Stimulated activated CD4-positive, alpha-beta T cell treated with anti-CD3 and anti-CD28 coated beads, Interleukin-1b, Interleukin-23, amount 100 ng/mL, for 1 hour (primary cell): ENCODE measurements at places on chromosomes 3 and 15.

GRCh38 chr3:55481744-55482495, 5.2 kb downstream of the WNT5A start:
- no peak for DNase-seq

DNA sequence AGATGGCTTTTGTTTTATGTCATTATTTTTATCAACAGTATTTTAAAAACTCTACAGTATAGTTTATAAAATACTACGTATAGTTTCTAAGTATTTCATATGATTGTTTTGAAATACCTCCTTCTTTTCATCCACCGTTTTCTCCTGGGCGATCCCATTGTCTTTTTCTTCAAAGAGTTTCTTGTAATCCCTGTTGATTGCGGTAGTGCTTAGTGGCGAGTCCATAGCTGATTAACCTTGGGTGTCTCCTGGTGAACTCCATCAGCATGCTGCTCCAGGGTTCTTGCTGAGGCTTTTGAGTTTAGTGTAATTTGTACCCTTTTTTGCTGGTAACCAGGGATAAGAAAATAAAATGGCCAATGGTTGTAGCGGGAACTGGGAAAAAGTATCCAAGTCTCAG, 3.6 kb downstream of the PIAS1 start:
- DNase-seq: no peak

DNA sequence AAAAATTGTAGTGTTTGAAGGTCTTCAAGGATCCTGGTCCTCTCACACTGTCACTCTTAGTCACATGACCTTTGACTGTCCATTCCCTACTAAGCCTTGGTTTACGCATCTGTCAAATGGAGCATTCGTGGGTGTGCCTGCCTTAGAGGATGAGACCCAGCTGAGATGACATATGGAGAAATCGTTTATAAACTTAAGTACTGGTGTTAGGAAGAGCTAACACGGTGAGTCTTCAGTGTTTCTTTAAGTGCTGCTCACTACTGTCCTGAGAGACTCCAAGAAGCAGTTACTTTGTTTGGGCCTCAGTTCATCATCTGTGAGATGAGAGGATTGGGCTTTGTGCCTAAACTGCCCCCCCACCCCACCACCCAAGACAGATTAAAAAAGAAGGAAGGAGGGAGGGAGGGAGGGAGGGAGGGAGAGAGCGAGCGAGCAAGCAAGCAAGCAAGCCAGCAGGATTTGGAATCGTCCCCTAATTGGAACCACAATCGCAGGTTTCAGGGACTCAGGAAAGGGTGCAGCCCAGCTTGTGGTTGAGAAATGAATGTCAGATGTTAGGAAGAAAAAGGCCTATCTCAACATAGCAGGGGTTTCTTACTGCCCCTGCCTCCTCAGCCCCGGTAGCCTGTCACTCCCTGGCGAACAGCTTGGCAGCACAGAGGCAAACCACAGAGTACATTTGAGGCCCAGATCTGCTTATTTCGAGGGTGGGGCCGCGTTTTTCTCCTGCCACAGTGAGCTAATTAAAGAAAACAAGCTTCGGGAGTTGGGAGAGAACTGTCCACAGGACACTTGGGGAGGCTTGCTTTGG, 32.7 kb downstream of the SMAD3 start:
- DNase-seq: no peak

DNA sequence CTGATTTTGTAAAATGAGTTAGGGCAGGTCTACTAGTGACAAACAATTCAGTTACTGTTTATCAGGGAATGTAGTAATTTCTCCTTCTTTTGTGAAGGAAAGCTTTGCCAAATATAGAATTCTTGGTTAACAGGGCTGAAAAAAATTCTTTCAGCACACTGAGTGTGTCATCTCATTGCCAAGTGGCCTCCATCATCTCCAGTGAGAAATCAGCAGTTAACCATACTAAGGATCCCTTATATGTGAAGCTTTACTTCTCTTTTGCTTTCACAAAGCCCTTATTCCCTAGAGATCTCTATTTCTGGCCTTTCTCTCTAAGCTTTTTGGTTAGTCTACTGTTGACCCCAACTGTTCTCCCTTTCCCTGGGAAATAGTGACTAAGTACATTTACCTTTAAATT, 269.1 kb downstream of the SCAPER start:
- no peak for DNase-seq

- no peak for DNase-seq
Measured at GRCh38 chr3:135268941-135269532, 474.0 kb downstream of the EPHB1 start.

DNA sequence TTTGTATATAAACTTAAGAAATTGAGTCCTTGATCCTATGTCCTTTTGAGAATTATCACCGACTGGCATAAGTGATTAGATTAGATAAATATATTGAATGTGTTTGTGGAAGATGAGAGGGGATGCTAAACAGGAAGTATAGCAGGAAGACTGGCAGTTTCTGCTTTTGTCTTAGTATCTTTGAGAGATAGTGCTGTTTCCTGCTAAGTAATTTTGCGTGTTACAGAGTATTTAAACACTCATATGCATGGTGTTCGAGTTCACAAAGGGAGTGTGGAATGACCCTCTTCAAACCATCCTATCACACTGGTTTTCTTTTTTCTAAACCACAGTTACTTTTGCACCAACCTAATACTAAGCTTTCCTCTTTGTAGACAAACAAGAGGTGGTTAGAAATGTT, 106.0 kb downstream of the KLHL25 start:
- no peak for DNase-seq

DNA sequence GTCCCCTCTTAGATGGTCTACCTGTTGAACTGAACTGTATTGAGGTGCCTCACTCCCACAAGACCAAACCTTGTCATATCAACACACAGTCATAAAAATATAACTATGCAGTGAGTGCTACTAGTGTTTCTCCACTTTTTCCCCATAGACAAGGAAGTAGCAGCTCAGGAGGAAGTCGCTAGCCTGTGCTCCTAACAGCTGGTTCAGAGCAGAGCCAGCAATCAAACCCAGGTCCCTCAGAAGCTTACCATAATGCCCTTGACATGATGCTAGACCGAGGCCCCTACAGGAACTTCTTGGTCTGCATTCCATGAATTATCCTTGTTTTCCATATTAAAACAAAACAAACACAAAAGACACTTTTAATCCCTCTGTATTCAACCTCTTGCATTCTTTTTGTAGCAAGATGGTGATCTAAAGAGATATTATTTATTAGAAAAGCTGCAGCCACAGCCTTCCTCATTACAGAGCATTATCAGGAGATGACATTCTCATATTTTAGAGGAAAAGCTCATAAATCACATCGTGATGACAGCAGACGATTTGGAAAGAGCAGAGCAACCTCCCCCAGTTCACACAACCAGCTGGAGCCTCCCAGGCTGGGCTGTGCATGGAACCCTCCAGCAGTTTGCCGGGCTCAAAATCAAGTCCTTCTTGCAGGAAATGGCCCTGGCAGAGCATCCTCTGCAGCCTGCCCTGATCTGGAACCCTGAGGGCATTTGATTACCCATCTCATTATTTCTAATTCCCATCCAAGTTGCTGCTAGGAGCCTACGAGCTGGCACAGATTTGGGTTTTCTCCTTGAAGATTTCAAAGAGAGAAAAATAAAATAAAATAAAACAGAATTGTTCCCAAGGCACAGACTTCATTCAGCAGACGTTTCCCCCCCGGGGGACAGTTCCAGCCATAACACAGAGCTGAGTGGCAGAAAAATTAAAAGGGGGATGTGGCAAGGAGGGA, 118.8 kb downstream of the SRGAP3 start:
- no peak for DNase-seq

DNA sequence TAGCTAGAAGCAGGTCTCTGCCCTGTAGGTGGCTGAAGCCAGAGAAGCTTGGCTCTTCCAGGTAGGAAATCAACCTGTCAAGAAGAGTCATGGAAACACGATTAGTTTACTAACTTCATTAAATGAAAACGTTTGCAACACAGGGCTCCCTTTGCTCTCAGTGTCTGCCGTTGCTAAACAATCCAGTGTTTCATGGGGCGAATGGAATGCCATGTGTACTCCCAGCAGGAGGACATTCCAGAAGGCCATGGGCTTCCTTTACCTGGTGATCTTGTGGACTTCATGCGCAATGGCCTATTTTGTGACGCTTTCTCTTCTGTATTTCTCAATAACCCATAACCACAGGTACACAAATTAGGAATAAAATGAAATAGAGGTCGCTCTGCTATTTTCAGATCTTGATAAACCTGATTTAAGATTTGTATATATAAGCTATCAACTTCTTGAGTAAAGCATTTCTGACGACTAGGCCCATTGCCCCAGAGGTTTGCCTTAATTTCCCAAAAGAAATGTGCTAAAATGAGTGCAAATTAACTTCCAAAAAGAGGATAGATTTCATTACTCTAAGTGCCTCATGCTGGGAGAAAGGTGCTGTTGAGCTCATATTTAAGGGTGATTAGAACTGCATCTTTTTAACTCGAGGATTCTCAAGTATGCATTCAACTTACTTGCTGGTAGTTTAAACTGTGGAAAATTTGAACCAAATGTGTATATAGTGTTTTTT, 171.0 kb downstream of the EPHA3 start:
- no peak for DNase-seq

DNA sequence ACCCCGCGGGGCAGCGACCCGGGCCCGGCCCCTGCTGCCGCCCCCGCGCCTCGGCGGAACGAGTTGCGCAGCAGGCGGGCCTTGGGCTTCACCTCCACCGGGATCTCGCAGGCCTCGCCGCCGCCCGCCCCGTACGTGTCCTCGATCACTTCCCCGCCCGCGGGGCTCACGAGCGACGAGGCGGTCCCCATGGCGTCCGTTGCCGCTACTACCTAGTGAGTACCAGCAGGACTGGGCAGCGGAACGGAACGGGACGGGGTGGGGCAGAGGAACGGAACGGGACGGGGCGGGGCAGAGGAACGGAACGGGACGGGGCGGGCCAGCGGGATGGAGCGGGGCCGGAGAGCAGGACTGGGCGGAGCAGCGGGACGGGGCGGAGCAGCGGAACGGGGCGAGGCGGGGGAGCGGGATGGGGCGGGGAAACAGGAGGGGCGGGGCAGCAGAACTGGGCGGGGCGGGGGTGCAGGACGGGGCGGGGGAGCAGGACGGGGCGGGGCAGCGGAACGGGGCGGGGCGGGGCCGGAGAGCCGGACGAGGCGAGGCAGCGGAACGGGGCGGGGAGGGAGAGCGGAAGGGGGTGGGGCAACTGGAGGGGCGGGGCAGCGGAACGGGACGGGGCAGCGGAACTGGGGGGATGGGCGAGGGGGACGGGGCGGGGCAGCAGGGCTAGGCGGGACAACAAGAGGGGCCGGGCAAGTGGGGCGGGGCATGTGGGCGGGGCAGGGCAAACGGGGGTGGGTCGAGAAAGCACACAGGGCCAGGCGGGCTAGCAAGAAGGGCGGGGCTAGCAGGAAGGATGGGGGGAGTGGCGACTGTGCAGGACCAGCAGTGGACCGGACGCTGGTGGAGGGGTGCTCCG, at the start of gene NPHP3:
NPHP3 (minus strand) TSS at position 245 of the 859 bp plus-strand sequence; CDS start at position 191, 54 bp downstream.
- DNase-seq: peak; percentile 99

DNA sequence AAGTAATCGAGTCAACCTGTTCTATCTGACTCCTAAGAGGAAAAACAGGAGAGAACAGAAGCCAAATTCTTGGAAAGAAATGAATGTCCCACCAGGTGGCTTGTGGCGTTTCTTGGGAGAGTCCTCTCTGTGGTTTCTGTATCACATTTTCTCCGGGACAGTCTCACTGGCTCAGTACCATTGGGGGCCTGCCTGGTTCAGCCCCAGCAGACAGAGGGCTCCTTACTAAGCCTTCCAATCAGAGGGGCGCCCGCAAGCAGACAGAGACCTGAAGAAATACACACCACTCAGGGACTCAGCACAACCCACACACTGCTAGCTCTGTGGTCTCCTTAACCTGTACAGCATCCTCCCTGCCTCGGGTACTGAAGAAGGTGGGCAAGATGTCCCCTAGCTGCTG, 302.1 kb downstream of the TLE3 start:
- no peak for DNase-seq
